ENCODE measurements at places on chromosomes 7 and 10. TPM values are rescaled to one million over a fixed set of nuclear protein-coding genes. Genes with fewer than 3 reads are reported as not detected.
A peak's percentile ranks its signal among the peaks of the same experiment; 100 is the strongest.

Gene STAG3
- total RNA-seq: 1.6 TPM

DNA sequence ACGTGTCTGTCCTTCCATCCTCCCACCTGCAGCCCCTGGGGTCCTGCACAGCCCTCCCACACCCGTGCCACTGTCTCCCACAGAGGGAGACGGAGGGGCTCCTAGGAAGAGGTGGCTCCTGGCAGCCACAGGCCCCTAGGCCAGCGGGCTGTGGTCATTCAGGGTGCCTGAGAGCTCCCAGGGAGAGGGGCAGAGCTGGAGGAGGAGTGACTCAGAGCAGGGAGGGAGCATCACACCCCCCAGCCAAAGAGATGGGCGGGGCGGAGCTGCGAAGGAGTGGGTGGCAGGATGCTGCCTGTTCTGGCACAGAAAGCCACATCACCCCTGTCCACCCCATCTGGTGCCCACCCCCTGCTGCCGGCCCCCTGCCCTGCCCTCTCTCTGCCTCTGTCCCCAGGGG, 50.5 kb downstream of the STK32C start:
- peak; percentile 29 for DNase-seq
- no peaks in the 10 kb centered on the region for H3K36me3 ChIP-seq
- H3K27ac ChIP-seq: no peak overlapping the region
- H3K4me1 ChIP-seq: no peaks in the 10 kb centered on the region
- no peaks in the 10 kb centered on the region for H3K27me3 ChIP-seq
- no peak overlapping the region for H3K4me3 ChIP-seq

- no peaks in the 10 kb centered on the region for H3K27me3 ChIP-seq
- H3K36me3 ChIP-seq: no peaks in the 10 kb centered on the region
- DNase-seq: no peak
- H3K4me3 ChIP-seq: no peak overlapping the region
Measured at GRCh38 chr10:23081221-23081750, 14.1 kb upstream of the MSRB2 start.

- peaks cover 77% of the 10 kb centered on the region for H3K4me1 ChIP-seq
- H3K36me3 ChIP-seq: no peaks in the 10 kb centered on the region
- DNase-seq: no peak
- peak overlapping the region; percentile 90 for H3K27ac ChIP-seq
- no peaks in the 10 kb centered on the region for H3K27me3 ChIP-seq
Measured at GRCh38 chr10:69659241-69660038, 29.4 kb downstream of the FAM241B start.

GRCh38 chr7:37392673-37393017, 56.0 kb downstream of the ELMO1 start:
- no peak for DNase-seq
- H3K27me3 ChIP-seq: no peaks in the 10 kb centered on the region
- peaks cover 46% of the 10 kb centered on the region for H3K4me1 ChIP-seq
- H3K4me3 ChIP-seq: no peak overlapping the region

DNA sequence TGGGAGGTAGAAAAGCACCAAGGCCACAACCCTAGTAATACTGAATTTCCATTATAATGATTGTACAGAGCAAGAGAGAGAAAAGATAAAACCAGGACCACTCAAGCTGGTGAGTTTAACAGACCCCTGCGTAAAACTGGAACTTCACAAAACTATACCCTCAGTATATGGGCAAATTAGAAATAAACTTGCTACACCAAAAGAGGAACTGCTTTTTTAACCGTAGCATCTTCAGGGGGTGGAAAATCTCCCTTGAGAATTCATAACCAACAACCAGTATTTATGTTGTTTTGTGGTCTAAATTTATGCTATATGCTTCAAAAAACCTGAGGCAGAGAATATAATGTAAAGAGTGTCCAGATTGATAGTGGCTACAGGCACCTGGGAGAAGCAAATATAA, 171.2 kb downstream of the SGMS1 start:
- no peaks in the 10 kb centered on the region for H3K36me3 ChIP-seq
- H3K4me1 ChIP-seq: peaks cover 7% of the 10 kb centered on the region

GRCh38 chr7:3140834-3141233, 97.2 kb upstream of the CARD11 start:
- H3K36me3 ChIP-seq: no peaks in the 10 kb centered on the region
- DNase-seq: no peak
- no peaks in the 10 kb centered on the region for H3K27me3 ChIP-seq
- H3K27ac ChIP-seq: no peak overlapping the region
